ENCODE measurements at places on chromosomes 5 and 9. TPM values are rescaled to one million over a fixed set of nuclear protein-coding genes. Genes with fewer than 3 reads are reported as not detected.
A peak's percentile ranks its signal among the peaks of the same experiment; 100 is the strongest.

GRCh38 chr9:135215571-135216161, 128.2 kb downstream of the OLFM1 start:
- H3K27me3 ChIP-seq, result no peaks in the 10 kb centered on the region
- H3K36me3 ChIP-seq, result no peaks in the 10 kb centered on the region
- peaks cover 4% of the 10 kb centered on the region for H3K4me1 ChIP-seq
- no peak for DNase-seq

GRCh38 chr5:58969253-58969652, 386.4 kb downstream of the RAB3C start:
- peaks cover 12% of the 10 kb centered on the region for H3K36me3 ChIP-seq
- H3K4me1 ChIP-seq, result no peaks in the 10 kb centered on the region
- no peak overlapping the region for H3K27ac ChIP-seq
- H3K27me3 ChIP-seq, result no peaks in the 10 kb centered on the region
- H3K4me3 ChIP-seq, result no peak overlapping the region
- no peak for DNase-seq

DNA sequence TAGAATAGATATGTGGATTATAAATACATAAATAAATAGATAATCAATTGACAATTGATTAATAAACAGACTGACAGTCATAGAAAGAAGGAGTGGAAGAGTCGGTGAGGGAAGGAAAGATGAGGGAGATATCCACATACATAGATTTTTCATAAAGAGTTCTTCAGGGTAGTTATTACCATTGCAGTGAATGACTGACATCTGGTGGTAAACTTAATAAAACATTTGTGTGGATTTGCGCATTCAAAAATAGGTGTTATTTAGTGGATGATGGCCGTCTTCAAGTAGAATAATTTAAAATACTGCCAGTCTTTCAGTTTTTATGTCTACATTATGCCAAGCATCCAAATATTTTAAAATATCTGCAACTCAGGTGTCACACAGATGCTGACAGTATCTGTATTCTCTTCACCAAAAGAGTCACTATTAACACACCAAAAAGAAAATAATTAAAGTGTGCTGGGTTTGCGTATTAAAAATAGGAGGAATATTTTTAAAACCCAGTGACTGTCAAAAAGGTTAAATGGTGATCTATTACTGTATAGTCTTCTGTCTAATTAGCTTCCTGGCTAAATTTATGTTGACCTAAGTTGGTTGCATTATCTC, 78.8 kb downstream of the GIN1 start:
- no peak for DNase-seq
- H3K4me1 ChIP-seq, result no peaks in the 10 kb centered on the region
- no peaks in the 10 kb centered on the region for H3K36me3 ChIP-seq
- no peak overlapping the region for H3K27ac ChIP-seq
- no peak overlapping the region for H3K4me3 ChIP-seq

DNA sequence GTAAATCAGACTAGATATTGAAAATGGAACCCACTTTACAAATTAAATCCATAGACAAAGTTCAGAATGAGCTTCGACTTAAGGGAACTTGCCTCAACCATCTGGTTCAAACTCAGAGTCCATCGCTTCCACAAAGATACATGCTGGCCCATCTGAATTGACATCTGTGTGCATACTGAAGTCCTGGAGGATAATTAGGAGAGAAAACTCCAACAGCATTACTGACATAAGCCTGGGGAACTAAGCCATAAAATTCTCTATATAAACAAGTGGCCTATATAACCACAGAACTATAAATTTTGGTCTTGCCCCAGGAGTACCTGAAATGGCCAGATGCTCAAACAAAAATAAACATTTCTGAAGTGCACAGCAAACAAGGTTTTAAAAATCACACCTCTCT, 94.4 kb downstream of the IZUMO3 start:
- no peaks in the 10 kb centered on the region for H3K27me3 ChIP-seq
- H3K27ac ChIP-seq, result no peak overlapping the region
- H3K4me3 ChIP-seq, result no peak overlapping the region
- no peak for DNase-seq
- no peaks in the 10 kb centered on the region for H3K36me3 ChIP-seq

DNA sequence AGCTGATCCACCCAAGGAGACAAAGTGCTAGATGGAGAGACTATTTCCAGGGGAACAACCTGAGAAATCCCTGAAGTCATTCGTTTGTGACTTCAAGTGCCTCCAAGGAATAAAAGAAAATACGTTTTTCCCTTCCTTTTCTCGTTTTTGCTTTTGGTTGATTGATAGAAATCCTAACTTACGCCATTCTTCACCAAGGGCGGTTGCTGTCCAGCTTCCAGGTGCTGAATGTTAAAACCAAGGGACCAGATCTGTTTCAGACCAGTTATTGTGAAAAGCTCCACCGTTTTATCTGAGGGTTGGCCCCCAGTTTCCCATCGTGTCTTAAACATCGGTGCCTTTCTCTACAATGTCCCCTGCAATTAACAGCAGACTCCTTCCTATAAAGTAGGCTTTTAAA, 600.7 kb upstream of the SGCD start:
- peaks cover 29% of the 10 kb centered on the region for H3K4me1 ChIP-seq
- peaks cover 80% of the 10 kb centered on the region for H3K27me3 ChIP-seq
- no peaks in the 10 kb centered on the region for H3K36me3 ChIP-seq

GRCh38 chr9:7333719-7334118, 465.9 kb downstream of the DMAC1 start:
- no peaks in the 10 kb centered on the region for H3K36me3 ChIP-seq
- H3K4me1 ChIP-seq, result no peaks in the 10 kb centered on the region
- no peak overlapping the region for H3K4me3 ChIP-seq
- DNase-seq, result no peak

- no peak for DNase-seq
- H3K27ac ChIP-seq, result peak overlapping the region; percentile 78
- H3K36me3 ChIP-seq, result peaks cover 8% of the 10 kb centered on the region
- no peaks in the 10 kb centered on the region for H3K27me3 ChIP-seq
These were observed 2.5 kb downstream of the EGFL7 start for GRCh38 chr9:136665111-136665703.

- H3K4me1 ChIP-seq, result peaks cover 66% of the 10 kb centered on the region
- H3K36me3 ChIP-seq, result no peaks in the 10 kb centered on the region
- H3K27ac ChIP-seq, result peak overlapping the region; percentile 93
- H3K4me3 ChIP-seq, result peak overlapping the region; percentile 16
These were observed 51.0 kb downstream of the PTPDC1 start for GRCh38 chr9:94135222-94135621.

GRCh38 chr5:92945605-92946097, 635.4 kb downstream of the NR2F1-AS1 start:
- H3K4me1 ChIP-seq, result peaks cover 7% of the 10 kb centered on the region
- H3K27me3 ChIP-seq, result no peaks in the 10 kb centered on the region
- no peaks in the 10 kb centered on the region for H3K36me3 ChIP-seq
- DNase-seq, result no peak
- no peak overlapping the region for H3K4me3 ChIP-seq
- H3K27ac ChIP-seq, result no peak overlapping the region

Gene ANKRD33B
- 6.5 TPM for total RNA-seq

Gene LHX3
- not detected for total RNA-seq

Gene PCA3
- total RNA-seq, result not detected

Gene IL5
- total RNA-seq, result not detected

Gene PGGT1B
- 9.8 TPM for total RNA-seq
